ENCODE measurements at places on chromosomes 11 and 22.

DNA sequence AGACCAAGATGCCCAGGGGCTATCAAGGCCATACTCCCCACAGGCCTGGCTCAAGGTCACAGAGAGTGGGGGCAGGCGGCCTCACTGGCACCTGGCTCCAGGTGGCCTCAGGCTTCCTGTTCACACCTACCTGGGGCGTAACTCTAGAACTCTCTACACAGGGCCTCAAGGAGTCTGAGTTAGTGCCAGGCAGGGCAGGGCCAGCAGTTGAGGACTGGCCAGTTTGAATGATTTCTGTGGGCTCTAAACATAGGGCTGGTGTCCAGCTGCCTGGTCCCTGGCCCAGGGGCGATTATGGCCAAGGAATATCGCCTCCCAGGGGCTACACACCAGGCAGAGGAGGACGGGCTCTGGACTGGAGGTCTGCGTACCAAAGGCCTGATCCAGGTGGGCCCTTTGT is 79.2 kb downstream of the WNT7B start:
- H3K4me3 ChIP-seq = no peak overlapping the region
- no peak for DNase-seq
- peaks cover 3% of the 10 kb centered on the region for H3K27me3 ChIP-seq
- no peak overlapping the region for H3K27ac ChIP-seq

- H3K27ac ChIP-seq = peak overlapping the region; percentile 90
- H3K4me3 ChIP-seq = peak overlapping the region; percentile 16
- H3K4me1 ChIP-seq = peaks cover 64% of the 10 kb centered on the region
- no peaks in the 10 kb centered on the region for H3K27me3 ChIP-seq
Measured at GRCh38 chr11:2890466-2891294, 5.1 kb upstream of the CDKN1C start.

DNA sequence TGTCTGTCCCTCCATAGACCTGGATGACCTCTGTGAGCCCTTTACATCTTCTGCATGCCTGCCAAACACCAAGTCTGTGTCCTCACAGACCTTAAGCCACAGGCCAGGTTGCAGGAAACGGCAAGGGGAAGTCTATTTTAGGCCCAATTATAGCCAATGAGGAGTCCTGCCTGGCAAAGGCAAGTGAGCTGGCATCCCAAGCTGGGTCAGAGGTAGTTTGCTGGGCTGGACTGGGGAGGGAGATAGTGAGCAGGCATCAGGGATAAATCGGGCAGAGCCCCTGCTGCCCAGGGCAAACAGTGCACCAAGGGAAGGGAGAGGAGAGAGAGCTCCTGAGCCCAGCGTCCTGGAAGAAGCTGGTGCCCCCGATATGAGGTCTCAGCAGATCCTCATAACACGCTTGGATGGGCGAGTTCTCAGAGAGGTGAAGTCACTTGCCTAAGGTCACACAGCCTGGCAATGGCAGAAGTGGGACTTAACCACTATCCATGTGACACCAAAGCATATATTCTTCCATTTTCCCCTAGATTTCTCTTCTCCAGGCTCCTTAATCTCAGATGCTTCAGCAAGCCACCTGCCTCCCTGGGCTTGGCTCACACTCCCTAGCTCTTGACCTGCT is 3.7 kb upstream of the RELT start:
- no peak overlapping the region for H3K4me3 ChIP-seq
- peaks cover 36% of the 10 kb centered on the region for H3K27me3 ChIP-seq
- no peak for DNase-seq
- H3K36me3 ChIP-seq = no peaks in the 10 kb centered on the region
- no peak overlapping the region for H3K27ac ChIP-seq

DNA sequence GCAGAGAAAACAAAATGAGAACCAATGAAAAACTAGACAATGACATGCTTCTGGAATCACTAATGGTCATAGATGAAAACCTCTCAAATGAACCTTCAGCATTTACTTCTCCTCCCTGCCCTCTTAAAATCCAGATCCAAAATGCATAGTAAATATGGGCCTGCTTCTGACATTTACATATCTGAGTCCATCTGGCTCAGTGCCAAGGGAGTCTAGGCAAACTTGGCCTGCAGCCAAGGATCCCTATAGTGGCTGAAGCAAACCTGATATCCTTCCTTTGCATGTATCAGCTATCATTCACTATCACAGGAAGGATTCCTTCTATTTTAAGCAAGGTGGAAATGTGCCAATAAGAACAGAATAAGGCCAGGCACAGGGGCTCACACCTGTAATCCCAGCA is 104.8 kb downstream of the C11orf58 start:
- H3K36me3 ChIP-seq = no peaks in the 10 kb centered on the region
- no peaks in the 10 kb centered on the region for H3K4me1 ChIP-seq
- no peak overlapping the region for H3K27ac ChIP-seq
- no peak overlapping the region for H3K4me3 ChIP-seq
- peak; percentile 29 for DNase-seq
- no peaks in the 10 kb centered on the region for H3K27me3 ChIP-seq

DNA sequence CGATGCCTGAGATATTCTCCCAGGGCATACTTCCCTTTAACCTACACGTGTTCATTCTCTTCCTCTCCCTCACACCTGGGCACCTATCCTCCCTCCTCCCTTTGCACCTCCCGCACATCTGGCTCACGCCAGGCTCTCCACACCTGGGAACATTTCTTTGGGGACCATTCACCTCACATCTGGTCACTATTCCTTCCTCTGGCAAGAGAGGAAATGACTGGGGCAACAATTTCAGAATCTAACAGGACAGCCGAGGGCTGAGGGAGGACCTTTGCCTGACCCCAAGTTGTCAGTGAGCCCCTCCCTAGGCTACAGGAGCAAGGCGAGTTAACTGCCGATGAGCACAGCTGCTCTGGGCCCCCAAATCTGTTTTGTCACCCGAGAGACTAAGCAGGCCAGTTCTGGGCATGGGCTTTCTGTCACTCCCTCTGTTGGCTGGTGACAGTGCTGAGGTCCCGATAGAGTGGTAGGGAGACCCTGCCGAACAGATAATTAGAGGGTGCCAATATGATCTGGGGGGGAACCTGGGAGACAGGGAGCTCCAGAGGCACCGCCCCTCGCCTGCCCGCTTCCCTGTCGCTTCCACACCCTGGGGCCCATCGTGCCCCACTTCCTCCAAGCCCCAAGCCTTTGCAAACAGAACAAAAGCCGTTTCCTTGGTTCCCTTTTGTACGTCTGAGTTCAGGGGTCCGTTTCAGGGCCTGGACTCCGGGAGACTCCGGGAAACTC is 45.6 kb downstream of the EIF3F start:
- H3K36me3 ChIP-seq = no peaks in the 10 kb centered on the region
- no peak for DNase-seq
- no peak overlapping the region for H3K27ac ChIP-seq
- no peaks in the 10 kb centered on the region for H3K4me1 ChIP-seq
- H3K27me3 ChIP-seq = peaks cover 14% of the 10 kb centered on the region
